NCI-H524 (cell line): ENCODE measurements at places on chromosomes 3 and 15.

DNA sequence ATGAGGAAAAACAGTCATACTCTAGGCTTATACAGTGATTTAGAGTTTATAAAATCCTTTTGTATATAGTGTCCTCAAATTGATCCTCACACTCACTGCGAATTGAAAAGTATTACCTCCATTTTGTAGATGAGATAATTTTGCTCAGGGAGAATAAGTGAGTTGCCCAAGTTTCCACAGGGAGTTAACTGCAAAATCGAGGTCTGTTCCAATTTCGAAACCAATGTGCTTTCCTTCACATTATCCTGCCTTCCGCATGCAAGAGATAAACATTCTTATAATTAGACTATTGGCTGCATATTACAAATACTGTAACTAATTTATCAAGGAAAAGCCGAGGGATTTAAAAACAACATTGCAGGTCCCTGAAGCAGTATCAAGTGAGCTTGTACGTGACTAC lies 667.0 kb downstream of the SQOR start:
- no peak for DNase-seq

DNA sequence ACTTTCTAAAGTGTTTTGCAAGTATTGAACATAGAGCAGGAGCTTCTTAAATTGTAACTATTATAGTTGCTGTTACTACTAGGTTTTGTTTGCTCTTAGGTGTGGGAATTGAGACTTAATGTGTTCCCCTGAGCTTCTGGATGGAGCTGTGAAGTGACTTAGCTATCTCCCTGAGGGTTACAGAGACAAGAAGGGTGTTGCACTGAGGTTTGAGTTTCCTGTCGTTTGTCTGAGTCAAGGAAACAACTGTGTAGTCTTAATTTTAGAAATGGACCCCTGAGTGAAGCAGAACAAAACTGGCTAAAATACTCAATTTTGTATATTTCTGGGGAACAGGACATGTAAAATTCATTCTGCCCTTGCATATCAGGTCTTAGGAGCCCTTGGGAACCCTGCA lies 20.4 kb downstream of the TTC21A start:
- no peak for DNase-seq

DNA sequence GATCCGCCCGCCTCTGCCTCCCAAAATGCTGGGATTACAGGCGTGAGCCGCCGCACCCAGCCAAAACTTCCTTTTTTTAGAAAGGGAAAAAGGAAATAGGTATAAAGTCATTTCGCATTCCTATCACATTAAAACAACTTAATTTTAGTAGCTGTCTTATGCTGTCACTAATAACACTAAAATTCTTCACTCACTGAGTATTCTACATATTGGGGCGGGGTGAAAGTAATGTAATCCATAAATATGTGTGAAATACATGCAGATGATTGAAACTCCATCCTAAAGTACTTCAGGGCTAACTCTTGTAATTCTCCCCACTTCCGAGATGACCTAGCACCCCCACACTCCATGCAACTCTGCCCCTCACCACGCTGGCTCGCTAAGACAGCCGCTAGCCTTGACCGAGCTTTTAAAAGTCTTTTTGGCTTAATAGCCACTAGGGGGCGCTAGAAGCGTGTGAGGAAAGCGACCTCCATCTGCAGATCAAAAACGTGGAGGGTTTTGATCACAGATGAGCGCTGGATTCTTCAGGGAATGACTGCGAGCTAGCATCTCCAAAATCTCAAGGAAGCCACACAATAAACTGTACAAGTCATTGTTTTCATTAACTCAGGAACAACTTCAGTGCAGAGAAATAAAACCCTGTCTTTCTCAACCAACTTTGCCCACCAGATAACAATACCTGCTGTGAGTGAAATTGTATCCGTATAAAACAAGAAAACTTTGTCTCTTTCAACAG lies 129.3 kb upstream of the IGF1R start:
- DNase-seq: peak; percentile 73

DNA sequence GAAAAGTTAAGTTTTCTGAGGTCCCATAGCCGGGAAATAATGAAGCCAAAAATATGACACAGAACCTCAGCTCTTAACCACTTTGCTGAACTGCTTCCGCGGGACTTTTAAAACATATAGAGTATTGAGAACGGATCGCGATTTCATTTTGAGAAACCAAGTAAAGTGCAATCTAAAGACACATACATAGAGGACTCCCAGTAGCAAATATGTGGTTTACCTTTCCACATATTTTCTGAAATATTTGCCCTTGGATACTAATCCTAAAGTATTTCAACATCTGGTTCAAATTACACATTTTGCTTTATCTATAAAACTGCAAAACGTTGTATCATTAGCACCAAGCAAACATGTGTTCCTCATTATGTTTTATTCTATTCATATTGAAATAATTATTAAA lies 776.5 kb downstream of the ROBO2 start:
- DNase-seq: no peak

- no peak for DNase-seq
Measured at GRCh38 chr3:168939651-168940238, 723.8 kb downstream of the MECOM start.

DNA sequence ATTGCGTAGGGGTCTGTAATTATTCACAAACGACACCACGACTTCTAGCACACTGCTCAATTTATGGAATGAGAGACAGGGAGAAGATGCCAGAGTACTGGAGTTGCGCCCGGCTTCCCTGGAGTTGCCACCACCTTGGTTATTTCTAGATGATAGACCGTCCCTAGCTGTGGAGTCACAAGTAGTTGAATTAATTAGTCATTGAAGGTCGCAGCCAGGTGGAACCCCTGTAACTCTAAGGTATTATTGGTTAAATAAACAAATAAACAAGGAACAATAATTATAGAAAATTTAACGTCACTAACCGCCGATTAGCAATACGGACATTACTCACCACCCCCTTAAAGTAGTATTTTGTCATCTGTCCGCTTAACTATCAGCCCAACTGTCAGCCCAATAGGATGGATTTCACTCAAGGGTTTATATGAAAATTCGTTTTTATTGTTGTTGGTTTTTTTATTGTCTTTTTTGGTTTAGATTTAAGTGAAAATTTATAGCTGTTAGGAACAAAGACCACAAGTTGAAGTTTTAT lies 911 bp upstream of the AZI2 start:
- no peak for DNase-seq

DNA sequence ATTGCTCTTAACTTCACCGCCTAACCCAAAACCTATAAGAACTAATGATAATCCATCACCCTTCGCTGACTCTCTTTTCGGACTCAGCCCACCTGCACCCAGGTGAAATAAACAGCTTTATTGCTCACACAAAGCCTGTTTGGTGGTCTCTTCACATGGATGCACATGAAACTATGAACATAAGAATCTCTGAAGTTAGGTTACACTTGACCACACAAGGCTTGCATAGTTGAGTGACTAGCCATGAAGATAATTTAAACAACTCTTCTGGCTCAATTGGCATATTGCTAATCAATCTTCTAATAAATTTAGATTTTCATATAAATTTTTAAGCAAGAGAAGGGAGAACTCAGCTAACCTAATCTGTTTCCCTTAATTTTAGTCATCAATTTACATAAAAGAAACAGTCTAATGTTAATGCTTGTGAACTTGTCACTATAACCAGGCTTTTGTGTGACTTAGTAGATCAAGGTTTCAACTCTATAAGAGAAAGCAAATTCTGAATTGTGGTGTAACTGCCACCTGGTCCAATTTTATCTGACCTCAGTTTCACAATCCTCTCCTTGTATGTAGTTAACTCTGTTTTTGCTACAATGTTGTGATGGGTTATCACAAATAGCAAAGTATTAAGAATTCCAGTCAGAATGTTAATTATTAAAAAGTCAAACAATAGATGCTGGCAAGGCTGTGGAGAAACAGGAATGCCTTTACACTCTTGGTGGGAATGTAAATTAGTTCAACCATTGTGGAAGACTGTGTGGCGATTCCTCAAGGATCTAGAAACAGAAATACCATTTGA lies 82.0 kb downstream of the HHLA2 start:
- no peak for DNase-seq

DNA sequence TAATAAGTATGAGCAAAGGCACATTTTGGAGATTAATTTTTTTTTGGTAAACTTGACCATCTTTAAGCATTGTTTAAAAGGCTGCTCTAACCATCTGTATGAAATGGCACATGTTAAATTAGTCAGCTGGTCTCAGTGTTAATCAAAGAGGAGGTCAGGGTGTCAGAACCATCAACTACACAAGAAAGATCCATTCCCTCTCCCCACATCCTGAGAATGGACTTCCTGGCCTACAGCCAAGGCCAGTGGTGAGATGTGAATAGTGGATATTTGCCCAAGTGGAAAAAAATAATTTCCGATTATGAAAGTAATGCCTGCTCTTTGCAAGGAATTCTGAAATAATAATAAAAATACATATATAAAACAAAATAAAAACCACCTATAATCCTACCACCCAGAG lies 641.7 kb downstream of the NR2F2 start:
- DNase-seq: no peak

GRCh38 chr15:72220687-72221086 lies 10.3 kb downstream of the PKM start:
- no peak for DNase-seq

- DNase-seq: no peak
Measured at GRCh38 chr3:27657871-27658270, 64.3 kb downstream of the EOMES start.

GRCh38 chr3:90145094-90145860 lies 1037.9 kb downstream of the EPHA3 start:
- DNase-seq: no peak

- DNase-seq: peak; percentile 42
Measured at GRCh38 chr3:68878322-68878721, 54.0 kb downstream of the TAFA4 start.

DNA sequence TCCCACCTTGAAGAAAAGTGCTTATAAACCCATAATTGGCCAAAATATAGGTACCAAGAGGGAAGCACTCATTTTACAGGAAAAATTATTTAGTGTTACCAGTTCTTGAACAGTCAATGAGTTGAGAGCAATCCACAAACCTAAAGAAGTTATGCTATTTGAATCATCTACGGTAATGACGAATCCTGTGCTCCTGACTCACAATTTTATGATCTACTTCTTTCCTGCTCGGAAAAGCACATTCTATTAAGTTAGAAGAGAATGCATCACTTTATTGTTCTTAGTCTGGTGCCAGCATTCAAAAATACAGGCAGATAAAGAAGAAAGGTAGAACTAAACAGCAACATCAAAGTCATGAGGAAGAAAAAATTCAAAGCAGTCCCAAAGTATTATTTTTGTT lies 33.2 kb downstream of the CHRM5 start:
- no peak for DNase-seq

- DNase-seq: peak; percentile 90
Measured at GRCh38 chr15:64895285-64896065, 16.2 kb upstream of the ANKDD1A start.

- no peak for DNase-seq
Measured at GRCh38 chr3:150278843-150279381, 129.2 kb upstream of the TSC22D2 start.

DNA sequence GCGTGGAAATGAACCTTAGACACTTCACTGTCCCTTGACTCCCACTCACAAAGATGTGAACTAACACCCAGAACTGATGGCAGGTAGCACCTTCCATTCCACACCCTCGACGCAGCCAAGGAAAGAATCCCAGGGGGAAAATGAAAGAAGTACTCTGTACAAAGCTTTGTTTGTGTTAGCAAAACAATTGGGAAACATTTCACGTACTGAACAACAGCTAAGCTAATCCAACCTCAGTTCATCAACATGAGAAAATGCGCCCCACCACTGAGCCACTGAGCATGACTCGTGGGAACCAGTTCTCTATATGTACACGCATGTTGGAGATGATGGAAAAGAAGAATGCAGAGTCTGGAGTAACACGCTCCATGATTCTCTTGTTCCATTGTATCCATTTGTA lies 32.0 kb downstream of the CORO2B start:
- DNase-seq: no peak

GRCh38 chr3:55724821-55725220 lies 237.7 kb upstream of the WNT5A start:
- DNase-seq: no peak

DNA sequence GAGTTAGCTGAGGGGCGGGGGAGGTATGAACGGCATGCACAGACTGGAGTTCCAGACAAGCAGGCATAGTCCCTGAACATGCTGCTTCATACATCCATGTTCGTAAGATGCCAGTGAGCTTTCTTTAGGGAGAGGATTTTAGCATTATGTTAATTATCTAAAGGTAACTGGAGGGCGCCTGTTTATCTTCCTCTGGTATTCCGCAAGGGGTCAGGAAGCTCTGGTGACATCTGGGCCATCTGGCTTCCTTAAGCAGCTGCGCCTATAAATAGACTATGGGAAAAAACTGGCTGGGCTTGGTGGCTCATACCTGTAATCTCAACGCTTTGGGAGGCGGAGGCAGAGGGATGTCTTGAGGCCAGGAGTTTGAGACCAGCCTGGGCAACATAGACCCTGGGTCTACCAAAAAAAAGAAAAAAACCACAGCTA lies 1.5 kb upstream of the FBXO22 start:
- DNase-seq: peak; percentile 96
